Activated naive CD8-positive, alpha-beta T cell treated with anti-CD3 and anti-CD28 coated beads, Interleukin-2, amount 10 ng/mL, durations not matched to agents 7 days and 5 days (primary cell): ENCODE measurements at places on chromosomes 4 and X. TPM values are rescaled to one million over a fixed set of nuclear protein-coding genes. Genes with fewer than 3 reads are reported as not detected.

DNA sequence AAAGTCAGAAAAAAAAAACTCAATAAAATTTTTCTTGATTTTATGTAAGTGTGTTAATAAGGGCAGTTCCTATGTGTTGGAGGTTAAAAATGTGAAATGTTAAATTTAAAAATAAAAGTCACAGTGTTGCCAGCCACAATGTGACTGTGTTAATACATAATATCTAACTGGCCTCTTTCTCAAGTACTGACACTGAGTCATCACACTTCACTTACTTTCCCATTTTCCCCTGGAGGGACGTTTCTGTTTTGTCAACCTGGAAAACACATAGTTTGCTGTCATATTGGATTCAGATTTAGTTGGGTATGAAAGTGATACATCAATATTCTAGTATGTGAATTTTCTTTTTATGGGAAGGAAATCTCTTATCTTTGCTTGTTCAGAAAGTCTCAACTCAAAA lies 46.4 kb downstream of the ARHGEF38 start:
- no peak for DNase-seq

Gene GAGE12J
- not detected for total RNA-seq

Gene TLR2
- total RNA-seq = 1.9 TPM

DNA sequence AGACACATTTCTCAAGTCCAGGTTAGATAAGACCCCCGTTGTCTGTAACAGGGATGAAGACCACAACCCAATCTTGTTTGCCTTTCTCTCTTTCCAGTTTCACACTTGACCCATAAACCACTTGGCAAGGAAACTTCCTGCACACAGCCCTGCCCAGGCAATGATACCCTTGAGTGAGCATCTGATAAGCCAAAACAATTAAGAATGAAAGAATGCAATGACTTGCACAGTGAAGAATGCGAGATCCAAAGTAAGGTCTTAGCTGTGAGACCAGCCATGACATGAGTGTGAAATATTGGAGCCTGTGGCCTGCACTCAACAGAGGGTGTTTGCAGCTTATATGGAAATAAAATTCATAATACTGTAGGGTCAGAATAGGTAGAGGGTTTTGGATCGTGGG lies 37.9 kb upstream of the MXRA5 start:
- DNase-seq = no peak

Gene UGT2A1
- not detected for total RNA-seq

Gene GAGE13
- total RNA-seq = not detected

DNA sequence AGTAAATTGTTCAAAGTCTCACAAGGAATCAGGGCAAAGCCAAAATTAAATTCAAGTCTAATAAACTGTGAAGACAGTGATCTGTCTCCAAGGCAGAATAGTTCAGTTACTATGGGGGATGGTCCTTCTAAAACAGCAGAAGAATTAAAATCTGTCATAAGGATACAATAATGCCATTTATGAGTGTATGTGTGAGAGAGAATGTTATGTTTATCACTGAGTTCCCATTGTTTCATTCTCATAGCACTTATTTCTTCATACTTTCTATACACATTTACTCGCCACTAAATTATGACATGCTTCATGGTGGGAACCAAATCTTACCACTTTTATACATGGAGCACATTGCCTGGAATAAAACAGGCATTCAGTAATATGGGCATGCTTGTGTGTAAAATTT lies 102.5 kb downstream of the AMMECR1 start:
- no peak for DNase-seq

DNA sequence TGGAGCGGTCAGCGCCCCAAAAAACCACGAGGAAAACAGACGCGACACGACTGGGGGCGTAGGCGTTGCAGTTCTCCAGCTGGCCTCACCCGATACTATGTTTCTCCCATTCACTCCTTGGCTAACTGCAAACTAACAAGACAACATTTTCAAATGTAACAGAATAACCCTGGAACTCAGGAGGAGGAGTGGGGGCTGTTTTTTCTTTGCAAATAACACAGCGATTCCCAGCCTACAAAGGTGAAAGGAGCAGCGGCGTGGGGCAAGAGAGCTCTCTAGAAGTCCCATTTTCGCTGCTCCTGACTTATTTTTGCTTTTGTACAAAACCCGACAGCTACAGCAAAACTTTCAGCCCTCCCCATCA lies 1.6 kb downstream of the SOX3 start:
- DNase-seq = no peak

- DNase-seq = no peak
Measured at GRCh38 chr4:20391198-20391597, 139.5 kb downstream of the SLIT2 start.

DNA sequence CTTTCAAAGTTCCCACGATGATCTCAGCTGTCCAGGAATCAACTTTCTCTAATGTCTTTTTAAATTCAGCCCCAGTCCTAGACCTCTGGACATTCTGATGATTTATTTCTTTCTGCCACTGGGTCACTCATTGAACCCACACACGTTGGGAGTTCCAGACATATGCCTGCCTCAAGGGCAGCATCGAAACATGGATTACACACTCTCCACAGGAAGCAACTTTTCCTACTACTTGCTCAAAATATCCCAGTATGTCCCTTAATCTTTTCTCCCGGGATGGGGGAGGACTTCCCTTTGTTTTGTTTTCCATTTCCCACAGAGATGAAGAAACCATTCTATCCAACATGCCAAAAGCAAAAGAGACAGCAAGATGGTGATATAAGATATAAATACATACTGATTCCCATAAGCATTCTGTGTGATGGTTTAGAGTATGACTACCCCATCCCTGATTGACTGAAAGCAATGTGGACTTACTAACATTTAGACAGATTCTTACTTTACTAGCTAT lies 79.8 kb upstream of the PPARGC1A start:
- no peak for DNase-seq

DNA sequence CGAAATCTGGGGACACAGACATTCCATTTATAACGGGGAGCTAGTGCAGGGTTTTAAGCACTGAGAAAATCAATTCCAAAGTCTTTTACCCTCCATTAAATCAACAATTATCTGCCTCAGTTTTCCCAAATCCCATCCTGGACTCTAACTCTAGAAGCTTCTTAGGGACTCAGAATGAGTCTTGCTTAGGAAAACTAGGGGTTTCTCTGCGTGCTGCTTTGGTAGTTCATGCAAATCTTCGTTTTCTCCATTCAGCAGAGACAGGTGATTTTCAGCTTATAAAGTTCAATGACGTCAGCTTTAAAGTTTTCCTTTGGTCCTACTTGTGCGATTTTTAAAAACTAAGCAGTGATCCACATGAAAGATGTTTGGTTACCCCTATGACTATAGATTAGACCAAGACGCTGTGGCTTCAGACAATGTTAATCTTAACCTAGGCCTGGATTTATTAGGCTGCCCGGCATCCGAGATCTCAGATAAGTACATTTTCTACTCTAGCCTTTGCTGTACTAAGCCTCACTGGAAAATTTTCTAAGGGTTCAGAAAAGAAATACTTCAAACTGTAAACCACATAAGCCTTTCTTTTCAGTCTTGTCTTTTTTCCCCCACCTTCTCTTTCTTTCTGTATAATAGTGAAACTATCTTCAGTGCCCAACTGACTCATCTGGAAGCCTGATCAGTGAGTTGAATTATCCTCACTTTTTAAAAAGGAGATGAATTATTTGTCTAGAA lies 121.4 kb upstream of the GATB start:
- DNase-seq = no peak

Gene PIM2
- 63.1 TPM for total RNA-seq

- DNase-seq = no peak
Measured at GRCh38 chr4:174340714-174341113, 57.0 kb downstream of the CEP44 start.

Gene TREX2
- total RNA-seq = 3.1 TPM

DNA sequence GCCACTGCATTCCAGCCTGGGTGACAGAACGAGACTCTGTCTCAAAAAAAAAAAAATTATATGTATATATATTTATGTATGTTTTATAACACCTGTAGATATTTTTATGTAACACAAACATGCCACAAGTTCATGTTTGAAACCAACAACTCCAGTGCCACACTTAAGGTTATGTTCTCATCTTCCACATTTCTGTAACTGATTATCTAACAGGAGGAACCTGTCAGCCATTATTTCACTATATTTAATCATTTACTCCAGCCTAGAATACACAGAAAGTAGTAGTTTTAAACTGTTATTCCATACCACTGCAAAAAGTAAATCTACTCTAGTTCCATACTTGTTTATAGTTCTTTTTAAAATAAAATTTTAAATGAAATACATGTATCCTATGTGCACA lies 32.3 kb downstream of the MCUB start:
- no peak for DNase-seq

Gene MAGEE1
- 7.7 TPM for total RNA-seq
